ENCODE measurements at places on chromosomes 12 and 14. TPM values are rescaled to one million over a fixed set of nuclear protein-coding genes. Genes with fewer than 3 reads are reported as not detected.

DNA sequence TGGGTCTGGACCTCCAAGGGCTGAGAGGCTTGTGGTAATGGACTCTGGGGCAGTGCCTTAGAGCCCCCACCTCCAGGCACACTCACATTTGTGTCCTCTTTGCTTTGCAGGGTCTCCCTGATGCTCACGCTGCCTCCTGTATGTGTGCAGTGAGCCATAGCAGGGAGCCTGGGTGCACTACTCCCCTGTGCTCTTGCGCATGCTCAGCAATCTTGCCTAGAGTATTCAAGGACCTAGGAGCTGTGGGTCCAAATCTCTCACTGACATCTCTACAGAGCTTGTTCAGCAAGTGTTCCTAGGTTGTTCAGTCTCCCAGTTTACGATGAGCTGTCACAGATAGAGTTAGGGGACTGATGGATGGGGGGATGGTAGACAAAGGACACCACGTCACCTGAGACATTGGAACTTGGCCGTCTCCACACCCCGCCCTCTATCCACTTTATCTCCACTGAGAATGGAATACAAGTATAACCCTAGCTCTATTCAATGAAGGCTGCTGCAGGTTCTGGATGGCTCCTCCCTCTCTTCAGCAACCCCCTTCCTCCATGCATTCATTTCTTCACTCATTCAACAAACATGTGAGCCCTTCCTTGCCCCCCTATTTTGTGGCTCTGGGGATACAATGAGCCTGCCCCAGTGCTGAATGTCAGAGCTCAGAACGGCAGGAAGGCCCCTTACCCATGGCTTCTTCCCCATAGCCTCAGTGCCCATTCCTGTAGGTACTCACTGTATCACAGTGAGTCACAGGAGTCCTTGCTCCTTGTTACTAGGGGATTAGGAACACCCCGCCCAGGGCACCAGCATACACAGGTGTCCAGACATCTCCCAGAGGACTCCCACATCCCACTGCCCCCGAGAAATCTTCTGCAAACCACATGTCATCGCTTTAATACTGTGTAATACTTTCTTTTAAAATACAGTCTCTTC is 31.2 kb downstream of the FIGNL2 start:
- H3K27ac ChIP-seq: no peak overlapping the region
- peaks cover 6% of the 10 kb centered on the region for H3K27me3 ChIP-seq
- no peak for DNase-seq
- no peak overlapping the region for H3K4me3 ChIP-seq

Gene CELA1
- not detected for total RNA-seq

DNA sequence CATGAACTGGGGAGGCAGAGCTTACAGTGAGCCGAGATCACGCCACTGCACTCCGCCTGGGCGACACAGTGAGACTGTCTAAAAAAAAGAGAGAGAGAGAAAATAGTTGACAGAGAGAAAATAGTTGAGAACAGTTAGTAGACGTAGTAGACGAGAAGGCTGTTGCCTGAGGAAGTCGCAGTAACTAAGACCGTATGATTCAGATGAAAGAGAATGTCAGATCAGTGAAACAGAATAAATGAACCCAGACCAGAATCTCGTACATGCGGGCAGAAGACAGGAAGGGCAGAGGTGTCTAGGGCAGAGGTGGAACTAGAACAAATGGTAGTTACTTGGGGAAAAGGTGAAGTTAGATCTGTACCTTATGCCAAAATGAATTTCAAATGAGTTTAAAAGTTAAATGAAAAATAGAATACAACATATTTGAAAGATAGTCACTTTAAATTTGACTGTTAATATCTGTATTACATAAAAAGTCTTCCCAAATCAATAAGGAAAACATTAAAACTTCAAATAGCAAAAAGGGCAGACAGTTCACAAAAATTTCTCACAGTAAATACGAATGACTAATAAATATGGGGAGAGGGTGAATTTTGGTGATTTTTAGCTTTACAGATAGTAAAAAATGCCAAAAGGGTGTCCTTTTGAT is 17.7 kb downstream of the MDM2 start:
- no peak for DNase-seq
- no peaks in the 10 kb centered on the region for H3K4me1 ChIP-seq
- peaks cover 51% of the 10 kb centered on the region for H3K36me3 ChIP-seq
- no peak overlapping the region for H3K27ac ChIP-seq
- H3K27me3 ChIP-seq: no peaks in the 10 kb centered on the region

Gene HOTAIR
- total RNA-seq: not detected

Measured in GM12878 (cell line).